ENCODE measurements at places on chromosomes 1 and 21.

GRCh38 chr1:248904437-248905216 lies 1.4 kb upstream of the PGBD2 start:
- no peak overlapping the region for H3K4me3 ChIP-seq
- no peaks in the 10 kb centered on the region for H3K27me3 ChIP-seq
- peaks cover 7% of the 10 kb centered on the region for H3K4me1 ChIP-seq
- H3K36me3 ChIP-seq: no peaks in the 10 kb centered on the region
- no peak for DNase-seq
- H3K27ac ChIP-seq: no peak overlapping the region

DNA sequence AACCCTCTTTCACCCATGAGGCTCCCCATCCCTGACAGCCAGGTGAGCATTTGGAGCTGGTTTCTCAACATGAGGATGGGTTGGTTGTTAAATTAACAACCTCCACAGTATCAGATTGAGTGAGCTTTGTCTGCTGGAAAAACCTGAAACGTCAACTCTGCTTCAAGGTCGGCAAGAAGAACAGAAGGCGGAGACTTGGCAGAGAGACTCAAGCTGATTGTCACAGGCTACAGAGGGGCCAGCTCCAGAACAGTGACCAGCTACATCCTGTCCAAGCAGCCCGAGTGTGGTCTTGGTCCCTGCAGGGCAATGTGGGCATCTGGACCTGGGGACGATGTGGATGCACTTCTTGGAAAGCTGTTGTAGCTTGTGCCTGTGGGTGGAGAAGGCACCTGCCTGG lies 36.6 kb upstream of the TMEM51 start:
- H3K27me3 ChIP-seq: 0 out of 2 replicates have a peak, but pooled peaks cover 6% of the 10 kb centered on the region
- H3K4me1 ChIP-seq: no peaks in the 10 kb centered on the region
- no peaks in the 10 kb centered on the region for H3K36me3 ChIP-seq
- no peak for DNase-seq

GRCh38 chr1:52281518-52281917 lies 84.5 kb downstream of the CC2D1B start:
- H3K27ac ChIP-seq: peak overlapping the region; percentile 20
- H3K36me3 ChIP-seq: peaks cover 3% of the 10 kb centered on the region
- H3K27me3 ChIP-seq: no peaks in the 10 kb centered on the region
- peak; percentile 42 for DNase-seq
- no peak overlapping the region for H3K4me3 ChIP-seq

DNA sequence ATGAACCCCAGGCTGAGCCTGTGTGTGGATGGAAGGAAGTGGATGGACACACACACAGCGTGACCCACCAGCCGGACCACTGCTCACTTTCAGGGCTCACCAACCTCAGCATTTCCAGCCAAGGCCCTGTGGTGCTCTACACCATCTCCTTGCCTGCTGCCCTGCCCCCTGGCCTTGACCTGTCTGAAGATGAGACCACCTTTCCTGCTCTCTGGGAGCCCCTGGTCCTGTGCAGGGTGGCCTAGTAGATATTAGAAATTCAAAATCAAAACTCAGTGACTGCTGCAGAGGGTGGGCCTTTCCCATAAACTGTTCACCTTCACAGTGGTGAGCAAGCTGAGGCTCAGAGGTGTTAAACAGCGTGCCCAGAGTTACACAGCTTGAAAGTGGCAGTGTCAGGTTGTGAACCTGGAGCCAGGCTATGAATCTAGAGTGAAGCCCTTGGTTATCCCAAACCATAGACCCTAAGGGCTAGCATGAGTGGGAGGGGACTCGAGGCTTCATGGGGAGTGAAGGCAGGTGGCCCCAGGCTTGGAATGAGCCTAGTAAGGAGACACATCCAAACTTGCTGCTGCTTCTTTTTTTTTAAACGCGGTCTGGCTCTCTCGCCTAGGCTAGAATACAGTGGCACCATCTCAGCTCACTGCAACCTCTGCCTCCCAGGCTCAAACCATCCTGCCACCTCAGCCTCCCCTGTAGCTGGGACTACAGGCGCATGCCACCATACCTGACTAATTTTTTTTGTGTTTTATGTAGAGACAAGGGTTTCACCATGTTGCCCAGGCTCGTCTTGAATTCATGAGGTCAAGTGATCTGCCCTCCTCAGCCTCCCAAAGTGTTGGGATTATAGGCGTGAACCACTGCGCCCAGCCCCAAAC lies 41.5 kb downstream of the MAN1C1 start:
- H3K4me1 ChIP-seq: no peaks in the 10 kb centered on the region
- no peaks in the 10 kb centered on the region for H3K27me3 ChIP-seq
- H3K4me3 ChIP-seq: no peak overlapping the region
- no peaks in the 10 kb centered on the region for H3K36me3 ChIP-seq
- no peak for DNase-seq

GRCh38 chr1:15152318-15153183 lies 996 bp upstream of the TMEM51 start:
- H3K4me1 ChIP-seq: no peaks in the 10 kb centered on the region
- peaks cover 19% of the 10 kb centered on the region for H3K27me3 ChIP-seq
- DNase-seq: peak; percentile 94
- H3K4me3 ChIP-seq: peak overlapping the region; percentile 75

- no peaks in the 10 kb centered on the region for H3K4me1 ChIP-seq
- DNase-seq: no peak
- H3K36me3 ChIP-seq: no peaks in the 10 kb centered on the region
- H3K27me3 ChIP-seq: no peaks in the 10 kb centered on the region
Measured at GRCh38 chr1:75292013-75292412, 157.8 kb downstream of the LHX8 start.

DNA sequence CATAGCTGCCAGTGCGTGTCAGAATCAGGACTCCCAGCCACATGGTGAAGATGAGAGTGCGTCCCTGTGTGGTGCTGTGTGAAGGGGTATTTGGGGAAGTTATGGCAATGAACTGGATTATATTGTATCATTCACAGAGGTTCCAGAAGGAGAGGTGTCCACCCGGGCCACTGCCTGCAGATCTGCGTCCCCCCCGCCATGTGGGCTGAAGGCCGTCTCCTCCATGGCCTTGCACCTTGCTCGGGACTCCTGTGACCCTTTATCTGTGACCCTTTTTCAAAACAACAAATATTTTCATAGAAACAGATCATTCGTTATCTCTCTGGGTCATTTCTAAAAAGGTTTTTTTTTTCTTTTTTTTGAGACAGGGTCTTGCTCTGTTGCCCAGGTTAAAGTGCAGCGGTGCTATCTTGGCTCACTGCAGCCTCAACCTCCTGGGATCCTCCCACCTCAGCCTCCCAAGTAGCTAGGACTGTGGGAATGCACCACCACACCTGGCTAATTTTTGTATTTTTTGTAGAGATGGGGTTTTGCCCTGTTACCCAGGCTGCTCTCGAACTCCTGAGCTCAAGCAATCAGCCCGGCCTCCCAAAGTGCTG lies 120.2 kb upstream of the ERRFI1 start:
- no peaks in the 10 kb centered on the region for H3K27me3 ChIP-seq
- H3K36me3 ChIP-seq: no peaks in the 10 kb centered on the region
- H3K4me1 ChIP-seq: no peaks in the 10 kb centered on the region
- no peak overlapping the region for H3K4me3 ChIP-seq
- no peak for DNase-seq

- no peaks in the 10 kb centered on the region for H3K36me3 ChIP-seq
- 0 out of 2 replicates have a peak, but pooled peaks cover 1% of the 10 kb centered on the region for H3K27me3 ChIP-seq
- H3K27ac ChIP-seq: no peak overlapping the region
- no peak overlapping the region for H3K4me3 ChIP-seq
- DNase-seq: peak; percentile 98
Measured at GRCh38 chr1:202034683-202035462, 24.5 kb downstream of the ELF3 start.

DNA sequence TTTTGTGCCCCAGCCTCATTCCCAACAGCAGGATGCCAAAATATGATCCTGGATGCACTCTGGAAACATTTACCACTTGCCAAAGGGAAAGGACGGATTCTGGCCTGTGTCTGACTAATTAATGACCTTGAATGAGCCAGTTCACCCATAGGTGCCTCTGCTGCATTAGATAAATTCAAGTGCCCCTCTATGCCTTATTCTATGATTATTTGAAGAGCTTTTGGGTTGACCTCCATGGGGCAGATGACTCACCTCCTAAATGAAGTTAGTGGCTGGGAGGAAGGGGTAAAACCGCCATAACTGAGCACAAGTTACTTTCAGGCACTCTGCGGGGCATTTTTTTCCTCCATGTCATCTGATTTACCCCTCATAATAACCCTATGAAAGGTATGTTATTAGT lies 98.1 kb downstream of the CLIC6 start:
- H3K27me3 ChIP-seq: no peaks in the 10 kb centered on the region
- peaks cover 6% of the 10 kb centered on the region for H3K4me1 ChIP-seq
- H3K36me3 ChIP-seq: no peaks in the 10 kb centered on the region
- DNase-seq: no peak
- no peak overlapping the region for H3K27ac ChIP-seq

DNA sequence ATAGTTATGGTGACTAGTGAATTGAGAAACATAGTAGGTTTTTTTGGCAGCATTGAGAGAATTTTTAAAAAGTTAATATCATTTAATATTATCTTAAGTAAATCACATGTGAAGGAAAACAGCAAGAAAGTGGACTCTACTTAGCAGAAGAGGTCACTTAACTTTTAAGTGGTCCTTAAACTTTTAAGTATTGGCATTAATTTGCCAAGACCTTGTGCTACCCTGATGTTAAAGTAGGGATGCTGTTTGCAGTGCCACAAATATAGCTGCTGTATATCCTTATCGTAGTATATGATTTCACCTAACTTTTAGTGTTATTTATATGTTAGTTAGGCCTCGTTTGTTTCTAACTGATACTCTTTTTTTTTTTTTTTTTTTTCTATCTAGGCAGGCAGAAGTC lies 40.2 kb downstream of the SMG7 start:
- no peak for DNase-seq

DNA sequence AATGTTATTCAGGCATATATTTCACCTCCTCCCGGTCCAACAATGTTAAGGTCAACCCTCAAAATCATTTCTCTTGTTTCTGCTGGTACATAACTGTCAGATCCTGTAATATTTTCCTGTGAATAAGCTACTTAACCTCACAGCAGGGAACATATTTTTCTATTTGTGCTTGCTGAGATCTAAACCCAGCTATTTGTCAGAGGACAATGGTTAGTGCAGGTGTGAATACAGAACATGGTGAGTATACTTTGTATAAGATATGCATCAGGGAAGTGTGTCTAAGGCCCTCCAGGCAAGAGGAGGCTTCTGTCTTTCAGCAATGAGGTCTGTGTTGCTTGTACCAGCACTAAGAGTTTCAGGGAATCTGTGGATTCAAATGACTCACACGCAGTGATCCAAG lies 970.6 kb downstream of the NCAM2 start:
- H3K27me3 ChIP-seq: no peaks in the 10 kb centered on the region
- no peaks in the 10 kb centered on the region for H3K4me1 ChIP-seq
- no peaks in the 10 kb centered on the region for H3K36me3 ChIP-seq

DNA sequence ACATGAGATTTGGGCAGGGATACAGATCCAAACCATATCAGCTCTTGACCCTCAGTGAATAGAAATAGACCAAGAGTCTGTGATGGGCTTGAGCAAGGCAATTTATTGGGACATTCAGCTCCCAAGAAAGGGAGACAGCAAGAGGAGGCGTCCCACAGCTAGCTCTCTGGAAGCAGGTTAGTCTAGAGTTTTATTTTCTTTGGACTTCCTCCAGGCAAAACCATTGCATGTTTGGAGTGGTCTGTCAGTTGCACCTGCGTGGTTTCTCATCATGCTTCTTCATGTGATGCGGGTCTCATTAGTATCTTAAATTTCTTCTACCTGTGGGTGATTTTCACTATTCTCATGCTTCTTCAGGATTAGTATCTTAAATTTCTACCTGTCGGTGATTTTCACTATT lies 1530.6 kb downstream of the PLA2G4A start:
- H3K36me3 ChIP-seq: no peaks in the 10 kb centered on the region
- no peaks in the 10 kb centered on the region for H3K27me3 ChIP-seq
- H3K27ac ChIP-seq: no peak overlapping the region
- H3K4me3 ChIP-seq: no peak overlapping the region
- no peaks in the 10 kb centered on the region for H3K4me1 ChIP-seq
- no peak for DNase-seq

DNA sequence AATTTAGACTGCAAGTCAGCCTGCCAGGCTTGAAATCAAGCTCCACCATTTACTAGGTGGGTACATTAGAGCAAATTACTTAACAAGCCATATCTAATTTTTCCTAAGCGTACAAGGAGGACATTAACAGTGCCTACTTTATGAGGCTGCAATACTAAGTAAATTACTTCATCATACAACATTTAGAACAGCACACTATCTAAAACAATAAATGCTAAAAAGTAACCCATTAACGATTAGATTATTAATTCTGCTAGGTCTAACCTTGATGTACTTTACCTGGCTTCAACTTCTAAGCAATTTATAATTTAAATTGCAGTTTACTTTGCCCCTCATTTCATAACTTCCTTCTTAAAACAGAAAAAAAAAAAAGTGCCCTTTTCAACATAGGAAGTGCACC lies 1155.6 kb upstream of the NCAM2 start:
- no peaks in the 10 kb centered on the region for H3K27me3 ChIP-seq
- no peak overlapping the region for H3K4me3 ChIP-seq
- no peaks in the 10 kb centered on the region for H3K36me3 ChIP-seq
- no peak overlapping the region for H3K27ac ChIP-seq
- H3K4me1 ChIP-seq: no peaks in the 10 kb centered on the region

GRCh38 chr1:205827623-205828022 lies 14.6 kb upstream of the SLC41A1 start:
- H3K4me3 ChIP-seq: no peak overlapping the region

GRCh38 chr1:80579055-80579454 lies 1221.7 kb upstream of the ADGRL2 start:
- H3K27ac ChIP-seq: no peak overlapping the region
- no peaks in the 10 kb centered on the region for H3K36me3 ChIP-seq
- DNase-seq: no peak
- H3K27me3 ChIP-seq: no peaks in the 10 kb centered on the region
- H3K4me1 ChIP-seq: no peaks in the 10 kb centered on the region

GRCh38 chr1:20723537-20724363 lies 5.9 kb upstream of the KIF17 start:
- no peaks in the 10 kb centered on the region for H3K36me3 ChIP-seq
- no peak overlapping the region for H3K27ac ChIP-seq
- no peak for DNase-seq
- H3K4me3 ChIP-seq: no peak overlapping the region
- H3K27me3 ChIP-seq: no peaks in the 10 kb centered on the region
- no peaks in the 10 kb centered on the region for H3K4me1 ChIP-seq

- H3K27ac ChIP-seq: peak overlapping the region; percentile 99
- no peaks in the 10 kb centered on the region for H3K36me3 ChIP-seq
- no peaks in the 10 kb centered on the region for H3K27me3 ChIP-seq
- H3K4me3 ChIP-seq: peak overlapping the region; percentile 96
Measured at GRCh38 chr1:72283022-72283306, 625 bp upstream of the NEGR1 start.

All from GM23248 (cell line).